IPS DF 19.7 (cell line): ENCODE measurements at places on chromosomes 5 and 9.

GRCh38 chr9:19568946-19569345 lies 160.1 kb downstream of the ACER2 start:
- DNase-seq, result no peak

- DNase-seq, result no peak
These were observed 106.3 kb downstream of the MEF2C start for GRCh38 chr5:88776692-88777091.

- DNase-seq, result no peak
These were observed 7.7 kb upstream of the GCNT4 start for GRCh38 chr5:75059912-75060545.

DNA sequence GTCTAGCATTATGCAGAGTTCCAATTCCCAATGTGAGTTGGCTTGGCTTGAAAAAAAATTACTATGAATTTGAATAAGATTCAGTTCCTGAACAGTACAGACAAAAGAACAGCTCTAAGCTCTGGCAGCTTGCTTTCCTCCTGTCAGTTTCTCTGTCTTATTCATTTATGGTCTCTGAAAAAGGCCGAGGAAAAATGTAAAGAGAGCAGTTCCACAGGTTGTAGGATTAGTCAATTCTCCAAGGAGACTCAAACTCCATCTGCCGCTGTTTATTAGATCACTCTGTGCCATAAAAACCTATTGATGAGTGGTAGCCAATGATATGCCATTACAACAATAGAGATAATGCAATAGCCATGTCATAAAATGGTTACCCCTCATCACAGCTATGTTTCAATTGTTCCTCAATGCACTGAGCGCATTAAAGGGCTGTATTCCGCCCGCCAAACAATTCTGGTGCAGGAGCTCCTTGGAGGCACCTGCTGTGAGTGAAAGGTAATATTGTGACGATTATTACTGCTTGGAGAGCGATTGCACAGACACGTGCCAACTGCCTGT lies 188.2 kb downstream of the ARRDC3 start:
- no peak for DNase-seq

GRCh38 chr9:123034881-123035510 lies 1.5 kb downstream of the GPR21 start:
- DNase-seq, result no peak

GRCh38 chr9:93126825-93127368 lies 7.2 kb downstream of the NINJ1 start:
- no peak for DNase-seq

DNA sequence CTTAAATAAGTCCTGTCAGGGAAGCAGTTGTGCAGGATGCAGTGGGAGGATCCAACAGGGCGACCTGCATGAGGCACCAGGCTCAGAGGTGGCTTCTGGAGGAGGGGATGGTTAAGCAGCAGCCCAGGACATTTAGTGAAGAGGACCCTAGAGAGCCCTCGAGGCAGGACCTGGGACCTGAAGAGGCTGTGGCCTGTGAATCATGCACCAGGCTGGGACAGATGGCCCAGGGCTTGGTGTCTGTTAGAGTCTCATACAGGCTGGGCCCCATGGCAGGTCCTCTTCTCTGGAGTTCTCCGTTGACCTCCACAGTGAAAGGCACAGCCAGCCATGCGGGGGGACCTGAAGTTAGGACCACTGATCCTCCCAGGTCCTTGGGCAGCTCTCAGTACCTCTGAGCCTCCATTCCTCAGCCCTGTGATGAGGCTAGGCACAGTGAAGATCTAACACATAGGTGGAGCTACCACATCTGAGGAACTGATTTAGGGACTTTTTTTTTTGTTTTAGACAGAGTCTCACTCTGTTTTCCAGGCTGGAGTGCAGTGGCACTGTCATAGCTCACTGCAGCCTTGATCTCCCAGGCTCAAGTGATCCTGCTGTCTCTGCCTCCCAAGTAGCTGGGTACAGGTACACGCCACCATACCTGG lies 60.8 kb upstream of the GARNL3 start:
- no peak for DNase-seq

DNA sequence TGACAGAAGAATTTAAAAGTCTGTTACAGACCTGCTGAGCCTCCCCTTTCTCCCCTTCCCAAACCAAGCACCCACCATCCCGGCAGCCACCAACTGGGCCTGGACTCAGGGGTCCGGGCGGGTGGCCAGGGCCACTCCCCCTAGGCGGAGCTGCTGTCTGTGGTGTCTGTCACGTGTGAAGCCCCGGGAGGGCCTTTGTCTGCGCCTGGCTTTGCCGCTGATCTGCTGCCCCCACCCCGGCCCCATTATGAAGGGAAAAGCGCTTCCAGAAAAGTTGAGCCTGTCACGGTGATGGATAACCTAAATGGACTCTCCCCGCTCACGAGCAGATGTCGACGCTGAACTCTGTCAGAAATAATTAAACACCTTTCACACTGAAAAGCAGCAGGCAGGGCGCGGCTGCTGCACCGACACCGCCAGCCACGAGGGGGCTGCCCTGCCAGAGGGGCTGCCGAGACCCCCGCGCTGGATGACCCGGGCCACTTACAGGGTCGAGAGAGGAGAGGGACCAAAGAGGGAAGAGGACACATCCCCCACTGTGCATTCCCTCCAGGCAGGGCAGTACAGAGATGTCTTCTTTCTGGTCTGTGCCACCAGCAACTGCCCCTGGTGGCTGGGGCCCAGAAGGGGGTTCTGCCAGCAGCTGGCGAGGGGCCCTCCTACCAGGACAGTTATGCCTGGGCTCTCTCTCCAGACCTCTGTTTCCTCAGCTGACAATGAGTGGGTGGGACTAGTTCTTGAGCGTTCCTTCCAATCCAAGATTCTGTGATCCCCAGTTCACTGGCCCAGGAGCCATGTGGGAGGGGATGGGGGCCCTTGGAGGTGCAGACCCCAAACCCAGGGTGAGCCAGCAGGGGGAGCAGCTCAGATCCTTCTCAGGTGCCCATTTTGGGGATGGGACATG lies 36.0 kb upstream of the BARHL1 start:
- peak; percentile 23 for DNase-seq

DNA sequence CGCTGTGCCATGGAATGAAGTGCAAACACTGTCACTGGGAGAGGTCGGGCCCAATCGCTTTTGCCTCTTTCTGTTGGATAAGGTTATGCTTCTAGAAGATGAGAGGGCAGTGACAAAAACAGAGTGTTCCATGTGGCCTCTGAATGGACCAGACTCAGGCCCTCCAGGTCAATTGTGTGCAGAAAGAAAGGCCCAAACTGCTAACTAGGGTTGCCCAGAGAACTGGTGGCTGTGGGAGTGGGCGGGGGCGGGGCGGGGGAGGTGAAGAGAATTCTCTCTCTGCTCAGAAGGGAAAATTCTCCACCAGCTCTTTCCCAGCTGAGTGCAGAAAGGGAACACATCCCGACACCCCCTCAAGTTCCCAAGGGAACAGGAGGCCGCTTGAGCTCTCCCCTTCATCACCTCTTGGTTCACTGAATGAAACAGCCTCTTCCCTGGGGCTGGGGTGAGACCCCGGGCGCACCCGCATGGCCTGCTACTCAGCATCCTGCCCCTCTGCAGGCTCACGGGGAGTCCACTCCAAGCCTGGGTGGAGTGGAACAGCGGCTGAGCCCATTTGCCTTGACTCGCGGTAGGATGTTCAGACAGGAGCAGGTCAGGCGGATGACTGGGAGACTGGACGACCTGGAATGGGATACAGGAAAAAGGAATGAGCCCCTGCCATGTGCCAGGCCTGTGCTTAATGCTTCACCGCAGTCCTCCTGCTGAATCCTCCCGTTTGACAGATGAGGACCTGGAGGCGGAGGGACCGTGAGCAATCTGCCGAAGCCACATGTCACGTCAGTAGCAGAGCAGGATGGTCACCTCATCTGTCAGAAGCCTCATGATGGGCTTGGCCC lies 93.8 kb upstream of the FANCC start:
- DNase-seq, result no peak

DNA sequence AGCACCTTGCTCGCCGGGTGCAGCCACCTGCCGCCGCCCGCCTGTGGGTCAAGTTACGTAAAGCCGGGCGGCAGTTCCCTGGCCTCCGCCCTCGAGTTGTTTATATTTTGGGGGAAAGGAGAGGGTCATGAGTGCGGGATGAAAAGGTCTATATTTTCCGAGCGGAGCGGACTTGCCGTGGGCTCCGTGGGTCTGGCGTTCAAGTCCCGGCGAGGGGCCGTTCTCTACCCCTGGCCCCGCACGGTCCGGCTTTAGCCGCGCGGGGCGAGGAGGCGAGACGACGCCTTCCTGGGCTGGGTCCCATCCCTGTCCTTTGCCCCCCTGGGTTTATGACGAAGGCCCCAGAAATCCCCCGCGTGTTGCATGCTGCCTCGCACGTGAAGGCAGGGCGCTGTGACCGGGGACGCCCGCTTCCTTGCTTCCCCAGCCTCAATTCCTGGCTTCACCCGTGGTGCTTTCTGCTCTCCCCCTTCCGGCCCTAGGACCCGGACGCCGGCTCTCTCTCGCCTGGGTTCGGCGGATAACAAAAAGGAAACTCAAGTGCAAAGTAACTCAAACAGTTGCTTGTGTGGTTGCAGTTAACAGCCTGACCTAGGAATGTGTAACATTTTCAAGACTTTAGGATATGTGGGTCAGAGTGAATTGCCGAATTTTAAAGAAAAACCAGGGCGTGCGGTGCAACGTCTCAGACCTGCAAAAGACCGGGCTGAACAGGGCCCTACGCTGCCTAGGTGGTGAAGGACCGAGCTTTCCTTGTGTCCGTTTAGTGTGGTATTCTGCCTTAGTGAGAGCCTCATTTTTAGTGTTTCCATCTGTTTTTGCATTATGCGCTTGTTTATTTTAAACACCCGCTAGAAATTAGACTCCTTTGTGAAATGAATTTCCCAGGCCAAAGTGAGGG lies 810 bp downstream of the VPS13A start:
- DNase-seq, result no peak

- no peak for DNase-seq
These were observed 871 bp downstream of the GLE1 start for GRCh38 chr9:128505414-128505765.

DNA sequence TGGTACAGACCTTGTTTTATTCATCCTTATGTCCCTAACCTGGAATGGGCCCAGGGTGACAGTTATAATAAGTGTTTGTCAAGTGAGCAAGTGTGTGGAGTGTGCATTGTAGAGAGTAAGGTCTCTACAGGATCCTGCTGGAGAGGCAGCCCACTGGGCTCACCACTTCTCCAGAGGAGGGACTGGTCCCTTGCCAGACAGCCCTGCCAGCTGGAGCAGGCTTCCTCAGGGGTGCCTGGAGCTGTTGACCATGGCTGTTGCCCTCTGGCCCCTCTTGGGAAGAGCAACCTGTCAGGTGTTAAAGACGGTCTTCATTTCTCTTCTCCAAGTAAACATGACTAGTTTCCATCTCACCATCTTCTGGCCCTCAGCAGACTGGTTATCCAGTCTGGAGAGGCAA lies 20.0 kb downstream of the IRF1 start:
- DNase-seq, result no peak

- DNase-seq, result no peak
These were observed 33.8 kb downstream of the SLC9A3 start for GRCh38 chr5:490116-491106.

DNA sequence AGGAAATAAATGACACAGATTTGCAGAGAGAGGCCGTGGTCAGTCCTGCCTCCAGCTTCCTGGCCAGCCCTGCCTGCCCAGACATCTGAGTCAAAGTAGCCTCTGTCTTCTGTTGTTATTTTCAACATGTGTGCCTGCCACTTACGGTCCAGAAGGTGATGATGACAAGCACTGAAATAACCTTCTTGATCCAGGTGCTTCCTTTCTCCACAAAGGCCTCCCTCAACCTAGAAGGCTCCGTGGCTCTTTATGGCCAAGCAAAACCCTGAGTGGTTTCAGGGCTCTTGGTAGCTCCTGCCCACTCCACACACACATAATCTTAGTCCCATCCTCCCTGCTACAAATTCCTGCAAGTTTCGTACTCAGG lies 34.1 kb upstream of the SLC6A19 start:
- DNase-seq, result no peak

DNA sequence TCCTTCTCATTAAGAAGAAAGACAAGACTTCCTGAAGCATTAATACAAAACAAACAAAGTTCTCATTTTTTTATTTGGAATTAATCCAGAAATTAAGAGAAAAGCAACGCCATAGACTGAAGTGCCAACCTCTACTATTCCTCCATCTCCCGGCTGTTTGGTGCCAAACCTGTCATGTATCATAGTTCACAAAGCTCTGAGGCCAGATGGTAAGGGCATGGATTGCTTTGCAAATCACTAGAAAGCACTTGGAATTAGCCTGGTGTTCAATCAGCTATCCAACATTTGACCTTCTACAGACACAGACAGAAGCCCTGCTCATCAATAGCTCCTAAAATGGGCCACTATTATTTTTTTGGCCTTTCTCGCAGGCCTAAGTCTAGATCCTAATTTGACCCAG lies 33.8 kb downstream of the HTR1A start:
- no peak for DNase-seq

GRCh38 chr9:112535811-112536210 lies 49.2 kb downstream of the KIAA1958 start:
- no peak for DNase-seq

DNA sequence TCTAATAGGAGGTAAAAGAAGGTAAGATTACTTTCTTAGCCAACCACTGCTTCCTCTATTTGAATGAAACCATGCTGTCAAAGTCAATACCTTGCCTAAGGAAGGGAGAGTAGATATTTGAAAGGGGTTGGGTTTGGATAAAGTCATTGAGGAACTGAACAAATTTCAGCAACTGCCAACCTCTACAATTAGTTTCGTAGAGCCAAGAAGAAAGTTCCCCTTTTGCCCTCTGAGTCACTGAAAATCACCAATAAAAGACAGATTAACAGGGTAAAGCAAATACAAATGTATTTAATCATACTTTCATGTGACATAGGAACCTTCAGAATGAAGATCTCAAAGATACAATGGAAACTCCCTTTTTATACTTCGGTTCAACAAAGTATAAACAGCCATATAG lies 615.7 kb downstream of the GABRG2 start:
- DNase-seq, result no peak

- DNase-seq, result no peak
These were observed 100.1 kb downstream of the CACNA1B start for GRCh38 chr9:137977571-137978261.

DNA sequence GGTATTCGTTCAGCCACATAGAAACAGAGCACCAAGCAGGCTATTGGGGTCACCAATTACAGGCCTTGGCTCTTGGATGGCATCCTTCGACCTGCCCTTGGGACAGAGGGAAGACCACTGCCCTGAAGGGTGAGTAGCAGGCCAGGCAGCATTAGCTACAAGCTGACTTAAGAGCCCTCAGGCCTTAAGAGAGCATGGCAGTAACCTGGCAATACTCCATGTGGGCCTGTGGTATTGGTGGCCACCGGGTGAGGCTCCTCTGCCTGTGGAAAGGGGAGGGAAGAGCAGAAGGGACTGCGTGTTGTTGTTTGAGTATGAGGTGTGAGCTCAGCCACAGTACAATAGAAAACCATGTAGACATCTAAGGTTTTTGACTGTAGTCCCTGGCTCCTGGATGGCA lies 170.6 kb downstream of the MCTP1 start:
- no peak for DNase-seq

- no peak for DNase-seq
These were observed 79.2 kb downstream of the SEMA5A start for GRCh38 chr5:9466697-9467096.

GRCh38 chr5:111618623-111619271 lies 106.4 kb upstream of the STARD4 start:
- DNase-seq, result no peak

- DNase-seq, result no peak
These were observed 17.6 kb downstream of the AP3S1 start for GRCh38 chr5:115859378-115859777.
